Lung microvascular endothelial cell (primary cell): ENCODE measurements at places on chromosomes 13 and 19. TPM values are rescaled to one million over a fixed set of nuclear protein-coding genes. Genes with fewer than 3 reads are reported as not detected.

ZNF730 gene
- 1.1 and 1.8 TPM in 2 replicates for total RNA-seq

PTH2 gene
- not detected in 2 replicates for total RNA-seq

DNA sequence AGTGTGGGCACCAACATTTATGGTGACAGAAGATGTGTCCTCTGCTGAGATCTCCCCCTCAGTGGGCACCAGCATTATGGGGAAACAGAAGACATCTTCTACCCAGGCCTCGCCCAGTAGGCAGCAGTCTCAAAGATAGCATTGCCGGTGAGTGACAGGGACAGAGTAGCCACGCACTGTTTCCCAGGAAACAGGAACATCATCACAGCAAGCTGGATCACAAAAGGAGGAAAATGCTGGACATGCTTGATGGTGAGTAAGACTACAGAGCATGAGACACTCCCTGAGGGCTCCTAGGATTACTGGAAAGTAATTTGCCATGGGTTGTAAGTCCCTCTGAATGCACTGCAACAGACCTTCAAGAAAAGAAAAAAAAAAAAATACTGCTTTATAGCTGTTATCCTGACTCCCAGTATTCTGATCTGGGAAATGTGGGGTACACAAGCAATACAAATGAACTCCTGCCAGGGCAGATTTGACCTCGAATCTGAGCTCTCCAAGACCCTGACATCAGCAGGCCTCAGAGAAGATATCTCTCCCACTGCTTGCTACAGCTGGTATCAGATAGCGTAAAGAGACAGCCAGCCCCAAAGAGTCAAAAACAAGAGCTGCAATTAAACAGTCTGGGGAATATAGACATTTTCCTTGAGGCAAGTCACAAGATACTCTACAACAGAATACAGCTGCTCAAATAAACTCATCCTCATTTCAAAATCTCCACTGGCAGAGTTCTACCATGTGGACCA lies 180.4 kb downstream of the RBM26 start:
- DNase-seq: no peak

DNA sequence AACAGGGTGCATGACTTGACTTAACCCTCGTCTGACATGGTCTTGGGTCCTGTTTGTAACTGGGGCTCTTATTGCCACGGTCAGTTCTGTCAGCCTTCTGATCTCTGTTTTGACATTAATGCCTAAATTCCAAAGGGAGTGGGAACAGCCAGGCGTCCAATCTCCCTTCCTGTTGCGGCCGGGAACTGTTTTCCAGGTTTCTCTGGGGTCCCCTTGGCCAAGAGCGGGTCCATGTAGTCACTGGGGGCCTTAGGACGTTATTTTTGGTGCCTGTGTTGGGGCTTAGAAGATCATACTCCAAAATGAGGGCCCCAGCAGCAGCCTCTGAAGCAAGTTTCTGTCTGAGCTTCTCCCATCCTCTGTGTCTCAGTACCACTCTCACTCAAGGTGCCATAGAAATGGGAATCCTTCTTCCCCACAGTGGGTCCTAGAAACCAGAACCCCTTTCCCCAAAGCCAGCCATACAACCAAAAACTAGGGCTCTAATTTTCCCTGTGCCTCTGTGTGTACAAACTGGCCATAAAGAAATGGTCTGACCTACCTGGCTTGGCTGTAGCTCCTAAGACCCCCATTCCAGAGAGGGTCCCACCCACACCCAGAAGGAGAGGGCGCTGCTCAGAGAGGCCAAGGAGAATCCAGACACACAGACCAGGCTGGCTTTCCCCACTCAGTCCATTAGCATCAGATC lies 50.4 kb downstream of the C13orf46 start:
- DNase-seq: no peak

DNA sequence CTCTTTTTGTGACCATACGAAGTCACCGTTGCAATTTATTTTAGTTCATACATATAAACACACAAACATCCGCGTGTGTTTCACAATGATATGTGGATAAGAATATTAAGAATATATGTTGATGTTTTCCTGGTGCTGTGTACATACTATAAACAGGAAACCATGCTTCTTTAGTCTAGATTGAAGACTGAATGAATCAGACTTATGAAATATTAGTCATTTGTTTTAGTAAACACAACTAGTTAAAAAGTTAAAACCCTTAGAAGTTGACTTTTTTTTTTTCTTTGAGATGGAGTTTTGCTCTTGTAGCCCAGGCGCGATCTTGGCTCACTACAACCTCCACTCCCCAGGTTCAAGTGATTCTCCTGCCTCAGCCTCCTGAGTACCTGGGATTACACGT lies 257.7 kb downstream of the DACH1 start:
- no peak for DNase-seq

DNA sequence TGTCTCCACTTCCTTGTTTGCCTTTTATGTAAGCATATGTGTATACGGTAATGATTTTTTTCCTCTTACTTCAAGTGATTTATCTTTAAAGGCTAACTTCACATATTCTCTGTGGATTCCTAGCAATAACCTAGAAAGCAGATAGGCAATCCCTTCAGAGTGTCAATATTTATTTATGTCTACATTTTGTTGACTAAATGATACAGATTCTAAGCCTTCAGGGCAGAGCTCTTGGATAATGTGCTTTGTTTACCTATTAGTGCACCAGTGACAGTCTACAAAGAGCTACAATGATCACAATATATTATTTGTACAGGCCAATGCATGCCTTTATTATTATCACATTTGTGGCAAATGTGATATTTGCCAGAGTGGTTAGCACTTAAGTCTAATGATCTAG lies 406.2 kb downstream of the EFNB2 start:
- DNase-seq: no peak
